Stomach (tissue), 19 donors: ENCODE measurements at places on chromosomes 4 and X.

- DNase-seq, result peak; percentile 59
These were observed 146.2 kb upstream of the JADE1 start for GRCh38 chr4:128663325-128663724.

DNA sequence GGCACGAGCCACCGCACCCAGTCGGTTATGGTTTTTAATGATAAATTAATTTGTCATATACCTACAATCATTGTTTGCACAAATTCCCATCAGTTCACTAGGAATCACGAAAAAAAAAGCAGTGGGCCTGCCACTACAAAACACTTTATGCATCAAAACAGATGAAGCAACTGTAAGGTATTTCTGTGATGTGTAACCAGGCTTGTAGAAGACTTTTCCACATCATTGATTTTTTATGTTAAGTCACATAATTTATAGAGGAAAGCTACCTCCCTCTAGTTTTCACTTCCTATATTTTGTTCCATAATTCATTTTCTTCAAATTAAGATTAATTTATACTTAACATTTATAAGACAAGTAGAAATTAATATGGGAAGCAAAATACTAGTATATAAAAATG lies 6.7 kb upstream of the FAM200B start:
- DNase-seq, result no peak

DNA sequence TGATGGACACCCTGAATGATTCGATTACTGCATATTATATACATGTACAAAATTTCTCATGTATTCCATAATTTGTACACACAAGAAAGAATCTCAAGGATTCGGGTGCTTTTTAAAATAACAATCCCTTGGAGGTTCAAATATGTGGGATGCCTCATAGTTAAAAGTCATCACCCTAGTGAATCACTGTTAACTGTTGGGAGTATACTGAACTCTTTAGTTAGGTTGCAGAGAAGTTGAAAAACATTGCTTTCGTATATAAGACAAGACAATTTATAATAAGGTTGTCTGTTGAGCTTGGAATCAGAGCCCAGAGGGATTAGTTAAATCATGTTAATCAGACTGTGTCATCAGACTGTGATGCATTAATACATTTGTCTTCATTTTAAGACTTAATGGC lies 15.6 kb downstream of the DCK start:
- no peak for DNase-seq

- DNase-seq, result no peak
These were observed 19.9 kb downstream of the AR start for GRCh38 chrX:67563469-67564448.

DNA sequence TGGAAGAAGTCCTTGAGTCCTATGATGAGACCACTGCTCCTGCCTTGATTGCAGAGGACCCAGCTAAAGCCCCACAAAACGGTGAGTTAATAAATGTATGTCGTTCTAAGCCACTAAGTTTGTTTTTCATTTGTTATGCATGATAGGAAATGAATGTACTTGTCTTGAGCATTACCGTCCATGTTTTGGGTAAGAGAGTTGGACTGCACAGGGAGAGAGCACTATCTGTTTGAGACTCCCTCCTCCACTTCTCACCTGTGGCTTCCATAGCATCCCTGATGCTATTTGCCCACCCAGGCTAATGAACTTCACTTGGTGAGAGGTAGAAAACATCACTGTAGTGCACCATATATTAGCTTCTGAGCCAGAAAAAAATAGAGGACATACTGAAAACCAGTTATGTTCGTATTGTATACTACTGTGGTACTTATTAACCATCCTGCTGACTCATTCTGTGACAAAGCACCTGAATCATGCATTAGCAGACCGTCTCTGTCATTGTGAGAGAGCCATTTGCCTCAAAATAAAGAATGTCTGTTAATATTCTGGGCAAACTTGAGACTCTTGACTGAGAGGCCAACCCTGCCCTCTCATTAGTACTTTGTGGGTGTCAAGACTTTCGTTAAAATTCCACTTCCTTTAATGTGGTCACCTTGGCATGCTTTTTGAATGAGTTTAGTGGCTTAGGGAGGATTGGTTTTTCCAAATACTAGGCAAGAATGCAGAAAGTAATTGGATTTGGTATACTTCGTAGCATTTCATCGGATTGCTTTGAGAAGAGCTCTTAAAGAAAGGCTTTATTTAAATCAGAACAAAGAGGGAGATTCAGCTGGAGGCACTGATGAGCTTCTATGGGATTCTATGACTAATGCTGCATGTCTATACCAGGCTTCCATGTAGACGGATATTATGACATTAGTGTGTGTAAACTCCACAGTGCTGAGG lies 99.3 kb upstream of the GRPR start:
- DNase-seq, result no peak

DNA sequence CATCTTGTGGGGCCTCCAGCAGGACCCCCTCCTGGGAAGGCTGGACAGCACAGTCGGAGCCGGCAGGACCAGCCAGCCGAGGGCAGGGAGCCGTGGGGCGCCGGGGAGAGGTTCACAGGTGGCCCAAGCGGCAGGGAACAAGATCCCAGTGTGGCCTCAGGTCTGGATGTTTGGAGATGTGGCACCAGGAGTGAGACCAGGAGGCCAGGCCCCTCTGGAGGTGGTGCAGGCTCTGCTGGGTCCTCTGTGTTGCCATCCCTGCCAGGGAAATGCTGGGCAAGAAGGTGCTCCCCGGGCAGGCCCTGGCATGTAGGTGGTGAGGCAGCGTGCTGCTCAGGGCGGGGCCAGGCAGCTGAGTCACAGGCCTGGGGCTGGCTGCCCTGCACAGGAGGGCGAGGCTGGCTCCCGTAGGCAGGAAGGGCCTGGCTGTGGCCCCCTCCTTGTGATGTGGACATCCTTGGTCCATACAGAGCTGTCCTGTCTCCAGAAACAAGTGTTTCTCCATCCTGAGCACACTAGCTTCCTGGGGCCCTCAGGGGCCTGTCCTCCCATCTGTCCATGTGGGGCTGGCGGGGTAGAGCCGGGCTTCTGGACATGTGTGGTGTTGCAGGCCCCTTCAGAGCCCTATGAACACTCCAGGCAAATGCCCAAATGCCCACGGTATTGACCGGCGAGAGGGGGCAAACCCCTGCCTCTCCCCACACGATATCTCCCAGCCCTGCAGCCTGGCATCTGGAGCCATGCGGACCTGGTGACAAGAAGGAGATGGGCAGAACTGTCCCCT lies 4.8 kb upstream of the HGFAC start:
- peak; percentile 77 for DNase-seq

DNA sequence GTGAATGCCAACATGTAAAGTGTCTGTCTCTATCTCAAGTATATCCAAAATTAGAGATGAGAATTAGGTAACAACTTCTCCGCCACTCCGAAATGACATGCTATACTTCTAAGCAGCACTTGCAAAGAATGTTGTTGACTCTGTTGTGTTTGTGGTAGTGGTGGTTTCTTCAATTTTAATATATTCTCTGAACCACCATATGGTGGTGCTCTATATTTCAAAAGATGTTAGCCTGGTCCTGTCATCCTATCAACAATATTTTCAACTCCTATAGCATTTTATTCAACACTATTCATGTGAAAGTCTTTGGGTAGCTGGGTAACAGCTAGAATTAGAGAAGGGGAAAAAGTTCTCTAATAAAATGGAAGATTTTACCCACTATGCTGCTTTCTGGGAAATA lies 1622.8 kb upstream of the IGFBP7 start:
- no peak for DNase-seq

DNA sequence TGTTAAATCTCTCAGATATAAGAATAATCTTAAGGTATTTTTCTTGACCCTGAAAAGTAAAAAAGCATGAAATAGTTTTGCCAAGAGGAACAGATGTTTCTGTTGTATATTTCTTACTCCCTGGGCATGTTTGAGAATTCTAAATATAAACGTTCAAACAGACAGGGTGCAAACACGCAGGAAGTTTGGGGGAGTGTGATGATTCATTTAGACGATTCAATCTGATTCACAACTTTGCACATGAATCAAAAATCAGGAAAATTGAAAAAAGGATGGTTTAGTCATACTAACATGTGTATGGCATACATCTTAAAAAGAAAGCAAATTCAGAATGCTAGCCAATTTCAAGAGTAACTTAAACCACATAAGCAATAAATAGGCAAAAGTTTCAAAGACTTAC lies 340.3 kb upstream of the GRID2 start:
- DNase-seq, result no peak

DNA sequence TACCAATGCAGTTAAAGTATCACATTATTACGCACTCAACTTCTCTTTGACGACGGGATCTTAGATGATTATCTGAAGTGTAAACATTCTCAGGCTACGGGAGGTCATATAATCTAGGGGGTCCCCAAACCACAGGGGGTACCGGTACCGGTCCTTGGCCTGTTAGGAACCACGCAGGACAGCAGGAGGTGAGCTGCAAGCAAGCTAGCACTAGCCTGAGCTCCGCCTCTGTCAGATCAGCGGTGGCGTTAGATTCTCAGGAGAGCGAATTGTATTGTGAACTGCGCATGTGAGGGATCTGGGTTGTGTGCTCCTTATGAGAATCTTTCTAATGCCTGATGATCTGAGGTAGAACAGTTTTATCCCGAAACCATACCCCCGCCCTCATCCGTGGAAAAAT lies 20.6 kb upstream of the PRR27 start:
- DNase-seq, result no peak

GRCh38 chr4:180794333-180794732 lies 1448.9 kb upstream of the TENM3 start:
- no peak for DNase-seq

DNA sequence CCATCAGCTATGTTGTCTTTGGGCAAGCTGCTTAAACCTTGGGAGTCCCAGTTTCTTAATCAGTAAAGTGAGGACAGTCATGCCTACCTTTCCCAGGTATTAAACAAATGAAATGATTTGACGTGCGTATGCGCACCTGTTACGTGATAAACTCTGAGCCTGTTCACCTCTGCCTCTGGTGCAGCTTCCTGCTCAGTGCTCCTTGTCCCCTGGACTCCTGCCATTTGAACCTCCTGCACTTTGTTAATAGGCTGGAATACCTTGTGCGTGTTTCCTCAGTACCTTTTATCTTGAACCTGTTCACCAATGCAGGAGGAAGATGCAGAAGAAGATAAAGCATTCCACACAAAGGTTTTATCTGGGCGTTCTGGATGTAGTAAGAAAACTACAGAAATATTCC lies 211.9 kb downstream of the CEP135 start:
- no peak for DNase-seq

DNA sequence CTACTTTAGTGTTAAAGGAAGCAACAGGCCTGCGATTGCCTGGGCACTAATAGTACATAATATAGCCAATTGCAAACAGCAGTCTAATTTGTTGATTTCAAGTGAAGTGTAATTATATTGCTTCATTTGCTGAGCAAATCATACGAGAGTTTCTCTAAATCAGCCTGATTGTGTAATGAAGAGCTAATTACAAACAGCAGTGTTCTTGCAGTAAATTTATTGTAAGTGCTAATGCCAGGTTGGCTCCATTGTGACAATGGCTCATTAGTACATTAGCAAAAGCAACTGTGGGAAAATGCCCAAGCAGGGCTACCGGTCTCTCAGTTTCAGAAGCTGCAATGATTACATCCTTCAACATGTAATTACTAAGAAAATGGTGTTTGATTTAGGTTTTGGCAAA lies 591.5 kb downstream of the GALNTL6 start:
- peak; percentile 3 for DNase-seq

DNA sequence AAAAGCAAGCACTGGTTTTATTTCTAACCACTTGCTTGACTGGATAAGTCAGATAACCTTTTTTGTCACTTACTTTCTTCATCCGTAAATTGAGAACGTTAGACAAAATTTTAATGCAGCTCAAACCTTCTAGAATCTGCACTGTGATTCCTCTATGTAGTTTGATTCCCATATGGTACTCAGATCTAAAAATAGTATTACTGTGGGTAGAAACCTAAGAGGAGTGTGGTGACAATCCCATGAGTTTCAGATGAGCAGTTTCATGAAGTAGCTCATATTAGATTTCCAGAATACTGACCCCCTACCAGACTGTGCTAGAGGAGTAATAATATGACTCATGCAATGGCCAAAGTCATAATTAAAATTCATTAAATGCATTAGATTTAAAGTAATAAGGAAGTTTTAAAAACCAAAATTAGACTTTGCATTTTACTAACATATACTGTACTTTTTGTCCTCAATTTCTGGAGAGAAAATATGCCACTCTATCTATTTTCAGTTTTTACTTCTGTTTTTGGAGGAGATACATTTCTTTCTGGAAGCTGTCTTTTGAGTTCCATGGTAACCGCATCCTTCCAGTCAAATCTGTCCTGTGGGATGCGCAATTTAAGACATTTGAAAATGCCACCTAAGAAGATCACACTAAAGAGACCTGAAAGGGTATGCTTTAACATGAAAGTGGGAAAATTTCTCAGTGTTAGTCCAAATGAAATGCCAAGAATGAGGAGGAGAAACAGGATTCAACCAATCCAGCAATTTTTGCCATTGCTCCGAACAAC lies 64.1 kb upstream of the GPM6A start:
- no peak for DNase-seq

GRCh38 chr4:111678908-111679307 lies 466.3 kb upstream of the FAM241A start:
- no peak for DNase-seq

- DNase-seq, result no peak
These were observed 37.1 kb upstream of the STX18 start for GRCh38 chr4:4578981-4579380.

DNA sequence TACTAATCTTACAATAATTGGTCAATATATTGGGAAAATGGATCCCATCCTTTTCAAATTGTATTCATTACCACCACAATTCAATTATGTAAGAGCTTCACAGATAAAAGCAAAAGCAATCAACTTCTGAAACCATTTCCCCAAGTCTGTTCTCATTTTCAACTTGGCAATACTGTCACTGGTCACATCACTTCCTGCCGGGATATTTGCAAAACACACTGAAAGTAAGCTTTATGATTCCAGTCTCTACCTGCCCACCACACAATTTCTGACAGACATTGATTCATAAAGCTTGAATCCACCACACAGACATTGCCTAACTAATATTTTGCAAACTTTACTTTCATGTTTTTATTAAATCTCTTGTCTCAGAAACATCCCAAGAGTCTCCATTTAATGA lies 53.6 kb downstream of the LIN54 start:
- DNase-seq, result no peak

GRCh38 chr4:53545273-53545672 lies 46.0 kb downstream of the LNX1 start:
- no peak for DNase-seq

GRCh38 chr4:189129044-189129694 lies 811.5 kb upstream of the FRG1 start:
- no peak for DNase-seq

- DNase-seq, result no peak
These were observed 82.2 kb upstream of the FRG1 start for GRCh38 chr4:189858435-189858834.

DNA sequence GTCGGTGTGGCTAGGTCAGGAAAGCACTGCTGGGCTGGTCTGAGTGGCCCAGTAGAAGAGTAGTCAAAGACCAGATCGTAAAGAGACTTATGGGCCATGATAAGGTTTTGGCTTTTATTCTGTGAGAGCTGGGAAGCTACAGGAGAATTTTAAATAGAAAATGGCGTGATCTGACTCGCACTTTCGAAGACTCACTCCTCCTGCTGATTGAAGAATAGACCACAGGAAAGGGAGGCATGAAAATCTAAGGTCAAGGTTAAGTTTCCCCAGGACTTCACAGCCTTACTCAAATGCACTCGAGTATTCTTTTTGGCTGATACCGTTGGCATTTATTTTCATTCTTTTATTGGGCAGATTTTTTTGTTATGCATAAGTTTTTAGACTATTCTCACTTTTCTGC lies 231.4 kb upstream of the ANKRD50 start:
- no peak for DNase-seq

- no peak for DNase-seq
These were observed 341 bp upstream of the PRPS2 start for GRCh38 chrX:12790885-12791256.

GRCh38 chrX:110287605-110288004 lies 30.3 kb downstream of the AMMECR1 start:
- DNase-seq, result no peak
